ENCODE measurements at places on chromosomes 5 and 9.

DNA sequence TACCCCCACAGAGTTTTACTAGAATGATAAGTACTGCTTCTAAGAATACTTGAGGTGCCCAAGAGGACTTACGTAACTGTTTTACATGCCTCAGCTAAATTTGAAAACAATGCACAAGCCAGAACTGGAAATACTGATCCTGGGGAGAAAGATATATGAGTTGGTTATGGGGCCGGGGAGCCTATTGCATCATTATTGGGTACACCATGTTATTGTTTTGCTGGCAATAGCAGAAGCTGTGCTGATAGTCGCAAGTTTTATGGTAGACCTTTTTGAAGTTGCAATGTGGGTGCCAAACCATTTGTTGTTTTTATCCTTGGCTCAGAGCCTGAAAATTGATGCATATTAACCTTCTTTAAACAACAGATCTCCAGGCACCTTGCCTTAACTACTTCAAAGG, 108.4 kb upstream of the DHFR start:
- no peak for DNase-seq

DNA sequence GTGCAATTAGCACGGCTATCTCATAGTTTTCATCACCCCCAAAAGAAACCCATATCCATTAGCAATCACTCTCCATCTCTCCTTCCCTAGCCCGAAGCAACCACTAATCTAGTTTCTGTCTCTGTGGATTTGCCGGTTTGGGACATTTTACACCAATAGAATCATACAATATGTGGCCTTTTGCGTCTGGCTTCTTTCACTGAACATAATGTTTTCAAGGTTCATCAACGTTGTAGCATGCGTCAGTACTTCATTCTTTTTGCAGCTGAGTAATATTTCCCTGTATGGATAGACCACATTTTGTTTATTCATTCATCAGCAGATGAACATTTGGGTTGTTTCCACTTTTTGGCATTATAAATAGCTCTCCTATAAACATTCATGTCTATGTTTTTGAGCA, 75.4 kb upstream of the TBC1D2 start:
- no peak for DNase-seq

DNA sequence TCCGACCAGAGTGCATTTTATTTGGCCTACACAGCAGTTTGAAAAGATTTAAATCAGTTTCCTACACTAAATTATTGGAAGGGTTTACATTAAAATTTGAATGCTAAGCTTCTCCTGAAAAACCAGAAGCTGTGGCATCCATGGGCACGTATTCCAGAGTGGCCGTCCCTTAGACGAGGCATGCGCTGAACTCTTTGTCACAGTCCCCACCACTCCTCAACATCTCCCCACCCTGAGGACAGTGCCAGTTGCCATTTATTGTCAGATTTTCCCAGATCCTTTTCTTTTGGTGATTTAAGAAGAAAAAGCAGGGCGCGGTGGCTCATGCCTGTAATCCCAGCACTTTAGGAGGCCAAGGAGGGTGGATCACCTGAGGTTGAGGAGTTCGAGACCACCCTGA, 39.9 kb upstream of the UNC5A start:
- no peak for DNase-seq

DNA sequence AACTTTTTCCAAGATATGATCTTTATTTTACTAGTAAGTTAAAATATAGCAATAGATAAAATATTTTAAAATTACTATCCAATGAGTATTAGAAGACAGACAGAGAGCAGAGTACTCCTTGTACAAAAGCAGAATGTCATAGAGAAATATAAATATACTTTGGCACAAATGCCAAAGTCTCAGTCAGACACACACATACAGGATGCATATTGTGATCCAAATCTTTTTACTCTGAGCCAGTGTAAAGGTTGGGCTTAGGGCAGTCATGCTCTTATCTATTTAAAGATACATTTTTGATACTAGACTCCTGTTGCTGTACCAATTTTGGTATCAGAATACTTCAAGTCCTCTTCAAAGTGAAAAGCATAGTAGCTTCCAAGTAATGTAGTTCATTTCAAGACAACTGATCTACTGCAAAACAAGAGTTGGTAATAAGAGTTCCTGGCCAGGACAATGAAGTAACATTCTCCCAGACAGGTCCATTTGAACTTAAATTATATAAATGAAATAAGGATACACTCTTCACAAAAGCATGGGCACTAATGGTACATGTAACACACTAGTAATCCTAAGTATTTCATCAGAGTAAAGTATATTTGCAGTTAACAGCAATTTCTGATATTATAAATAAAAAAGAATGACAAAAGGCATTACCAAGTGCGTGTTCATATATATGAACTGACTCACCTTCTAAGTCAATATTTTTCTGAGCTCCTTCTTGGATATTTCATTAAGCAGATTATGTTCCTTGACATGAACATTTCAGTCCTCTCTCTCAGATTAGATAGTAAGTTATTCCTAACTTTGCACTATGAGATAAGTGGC, 10.5 kb downstream of the PFDN1 start:
- DNase-seq, result no peak

DNA sequence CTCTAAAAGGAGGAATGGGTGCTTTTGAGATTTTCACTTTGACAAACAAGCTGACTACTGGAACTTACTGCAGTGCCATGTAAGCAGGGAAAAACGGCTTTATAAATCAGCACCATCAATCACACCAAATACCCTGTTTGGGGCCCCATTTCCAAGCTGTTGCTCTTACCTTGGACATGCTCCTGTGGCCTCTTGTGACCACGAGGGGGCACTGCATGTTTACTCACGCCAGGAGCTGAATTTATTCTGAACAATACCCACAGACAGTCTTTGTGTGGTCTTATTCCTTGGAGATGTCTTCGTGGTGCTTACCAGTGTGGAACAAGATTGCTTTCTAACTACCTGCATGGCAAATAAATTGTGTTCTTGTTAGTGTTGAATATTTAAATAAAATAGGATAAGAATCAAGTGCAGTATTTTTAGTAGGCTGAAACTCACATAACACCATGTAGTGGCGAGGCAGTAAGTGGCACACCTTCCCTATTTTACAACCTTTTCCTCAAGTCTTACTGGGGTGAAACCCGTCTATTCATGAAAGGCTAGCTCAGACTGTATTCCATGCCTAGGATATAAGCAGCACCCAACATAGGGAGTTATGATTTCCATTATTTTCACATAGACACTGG, 155.5 kb upstream of the NMUR2 start:
- DNase-seq, result peak; percentile 45

DNA sequence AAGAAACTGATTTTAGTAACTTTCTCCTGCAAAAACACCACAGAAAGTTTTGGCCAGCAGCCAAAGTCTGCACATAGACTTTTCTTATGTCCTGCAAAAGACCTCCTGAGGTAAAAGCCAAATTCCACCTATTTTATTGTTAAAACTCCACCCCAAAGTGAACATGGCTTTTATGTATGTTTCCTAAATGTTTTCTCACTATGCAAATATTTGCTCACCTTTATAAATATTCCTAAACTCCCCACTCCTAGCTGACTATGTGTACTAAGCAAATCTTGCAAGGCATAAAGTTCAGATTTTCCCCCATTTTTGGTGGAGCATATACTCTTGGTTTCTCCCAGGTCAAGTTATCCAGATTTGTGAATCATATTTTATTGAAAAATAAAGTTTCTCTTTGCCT, 446.2 kb downstream of the DNAH5 start:
- no peak for DNase-seq

GRCh38 chr5:80067016-80067415, 31.9 kb downstream of the THBS4 start:
- no peak for DNase-seq

DNA sequence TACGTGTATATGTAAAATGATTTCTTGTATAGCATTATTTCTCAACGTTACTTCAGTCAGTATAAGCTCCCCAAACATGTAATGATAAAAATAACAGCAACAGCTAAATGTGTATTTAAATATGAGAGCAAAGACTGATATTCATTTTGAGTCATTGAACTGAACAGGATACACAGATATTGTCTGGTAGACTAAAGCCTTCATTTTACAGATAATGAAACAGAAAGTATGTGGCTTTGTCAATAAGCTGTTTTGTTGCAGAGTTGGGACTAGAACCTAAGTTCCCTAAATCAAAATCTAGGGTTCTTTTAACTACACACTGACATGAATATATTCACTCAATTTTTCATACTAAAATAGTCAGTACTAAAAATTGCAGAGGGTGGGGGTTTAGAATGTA, 80.4 kb upstream of the MARCHF11 start:
- DNase-seq, result no peak

DNA sequence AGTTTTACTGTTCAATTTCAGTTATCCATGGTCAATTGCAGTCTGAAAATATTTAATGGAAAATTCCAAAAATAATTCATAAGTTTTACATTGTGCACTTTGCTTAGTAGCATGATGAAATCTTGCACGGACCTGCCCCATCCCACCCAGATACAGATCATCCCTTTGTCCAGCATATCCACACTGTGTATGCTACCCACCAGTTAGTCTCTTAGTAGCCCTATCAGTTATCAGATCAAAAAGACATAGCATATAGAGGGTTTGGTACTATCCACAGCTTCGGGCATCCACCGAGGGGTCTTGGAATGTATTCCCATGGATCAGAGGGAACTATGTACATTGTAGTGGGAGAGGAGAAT, 97.7 kb downstream of the SLC44A1 start:
- DNase-seq, result no peak

- DNase-seq, result no peak
These were observed 146.8 kb downstream of the SMC2 start for GRCh38 chr9:104240890-104241289.

DNA sequence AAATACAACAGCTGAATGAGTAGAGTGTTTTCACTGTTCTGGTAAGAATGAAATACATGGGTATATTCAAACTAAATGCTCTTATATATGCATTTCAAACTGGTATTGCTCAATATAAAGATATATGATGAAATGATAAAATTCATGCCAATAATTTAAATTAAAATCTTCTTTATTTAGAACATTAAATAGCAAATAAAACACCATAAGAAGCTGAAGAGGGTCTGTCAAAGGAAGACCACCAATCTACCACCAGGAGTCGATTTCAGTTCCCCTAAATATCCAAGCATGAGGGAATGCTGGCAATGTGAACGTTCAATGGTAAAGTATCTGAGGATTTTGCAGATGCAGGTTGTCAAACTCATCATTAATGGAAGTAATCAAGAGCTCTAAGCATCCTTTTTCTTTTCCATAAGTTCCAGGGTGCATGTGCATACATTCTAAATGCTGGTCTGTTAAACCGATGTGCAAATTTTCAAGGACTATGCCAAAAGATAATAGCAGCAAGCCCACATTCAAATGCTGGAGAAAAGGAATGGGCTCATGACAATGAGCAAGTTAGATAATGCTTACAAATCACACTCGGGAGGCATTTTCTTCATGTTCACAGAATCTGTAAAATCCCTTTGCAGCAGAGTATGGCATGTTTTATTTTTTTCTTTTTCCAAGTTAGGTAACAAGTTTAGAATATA, 118.8 kb upstream of the MTAP start:
- DNase-seq, result peak; percentile 29

DNA sequence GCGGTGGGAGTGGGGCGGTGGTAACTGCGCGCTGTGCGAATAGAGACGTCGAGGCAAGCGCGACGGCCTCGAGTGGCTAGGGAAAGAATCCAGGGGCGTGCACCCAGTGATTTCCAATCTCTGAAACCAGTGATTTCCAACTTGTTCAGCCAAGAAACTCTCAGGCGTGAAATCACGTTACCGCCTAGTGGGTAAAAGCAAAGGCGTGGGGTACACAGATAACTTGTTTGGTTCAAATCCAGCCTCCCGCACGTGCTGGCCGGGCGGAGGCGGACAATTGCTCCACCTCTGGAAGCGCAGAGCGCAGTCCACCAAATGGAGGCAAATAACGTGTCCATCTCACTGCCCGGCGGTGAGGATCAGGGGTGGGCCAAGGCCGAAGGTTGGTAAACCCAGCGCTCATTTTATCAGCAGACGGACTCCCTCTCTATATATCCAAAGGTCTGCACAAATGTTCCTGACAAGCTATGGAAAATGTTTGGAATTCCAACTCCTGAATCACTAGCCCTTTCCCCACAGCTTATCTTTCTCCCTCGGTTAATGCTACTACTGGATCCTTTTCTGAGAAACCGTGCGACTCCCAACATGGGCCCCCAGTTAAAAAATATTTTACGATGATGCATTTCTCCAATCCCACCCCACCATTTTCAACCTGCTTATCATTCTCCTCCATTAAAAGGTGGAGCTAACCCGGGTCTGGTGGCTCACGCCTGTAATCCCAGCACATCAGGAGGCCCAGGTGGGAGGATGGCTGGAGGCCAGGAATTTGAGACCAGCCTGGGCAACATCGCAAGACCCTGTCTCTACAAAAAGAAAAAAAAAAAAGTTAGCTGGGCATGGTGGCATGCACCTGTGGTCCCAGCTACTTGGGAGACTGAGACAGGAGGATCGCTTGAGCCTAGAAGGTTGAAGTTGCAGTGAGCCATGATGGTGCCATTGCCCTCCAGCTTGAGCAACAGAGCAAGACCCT, 950 bp upstream of the FNBP1 start:
- DNase-seq, result peak; percentile 70

GRCh38 chr5:90909101-90909503, 350.5 kb downstream of the ADGRV1 start:
- DNase-seq, result no peak

- no peak for DNase-seq
These were observed 143.5 kb upstream of the C6 start for GRCh38 chr5:41356786-41357185.

DNA sequence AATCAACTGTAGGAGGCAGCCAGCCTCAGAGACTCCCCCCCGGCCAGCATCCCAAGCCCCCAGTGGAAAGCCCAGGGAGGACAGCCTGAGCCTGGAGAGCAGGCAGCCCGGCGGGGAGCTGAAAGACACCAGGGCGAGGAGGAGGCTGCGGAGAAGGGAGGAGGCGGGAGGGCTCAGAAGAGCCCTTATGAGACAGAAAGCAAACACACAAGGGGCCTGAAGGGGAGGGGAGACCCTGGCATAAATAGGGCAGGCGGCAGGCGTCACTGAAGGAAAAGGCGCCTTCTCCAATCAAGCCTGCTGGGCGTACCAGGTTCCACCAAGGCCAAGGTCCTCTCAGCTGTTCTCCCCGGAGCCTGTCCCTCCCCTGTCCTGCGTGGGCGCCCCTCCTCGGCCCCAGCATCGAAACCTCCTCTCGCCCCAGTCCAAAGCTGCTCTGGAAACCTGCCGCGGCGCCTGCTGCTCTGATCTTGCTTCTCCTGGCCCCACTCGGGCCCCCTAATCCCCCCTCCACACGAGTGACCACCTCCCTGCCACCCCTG, 1.3 kb downstream of the SLC9A3 start:
- DNase-seq, result no peak

DNA sequence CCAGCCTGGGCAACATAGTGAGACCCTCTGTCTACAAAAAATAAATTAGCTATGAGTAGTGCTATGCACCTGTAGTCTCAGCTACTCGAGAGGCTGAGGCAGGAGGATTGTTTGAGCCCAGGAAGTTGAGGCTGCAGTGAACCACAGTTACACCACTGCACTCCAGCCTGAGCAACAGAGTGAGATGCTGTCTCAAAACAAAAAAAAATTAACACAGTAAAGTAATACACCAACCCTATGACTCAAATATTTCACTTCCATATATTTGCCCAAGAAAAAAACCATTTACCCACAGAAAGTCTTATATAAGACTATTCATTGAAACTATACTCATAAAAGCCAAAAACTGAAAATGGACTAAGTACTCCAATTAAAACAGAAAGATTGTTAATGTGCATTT, 16.2 kb downstream of the SMIM23 start:
- DNase-seq, result no peak
